ENCODE measurements at places on chromosomes 6 and 20. TPM values are rescaled to one million over a fixed set of nuclear protein-coding genes. Genes with fewer than 3 reads are reported as not detected.

PCSK2 gene
- 0.11 TPM for polyA plus RNA-seq

GTSF1L gene
- not detected for polyA plus RNA-seq

SLC13A3 gene
- polyA plus RNA-seq: 0.38 TPM

RSPH4A gene
- polyA plus RNA-seq: 0.23 TPM

TRIM40 gene
- not detected for polyA plus RNA-seq

MOG gene
- 0.19 TPM for polyA plus RNA-seq

STMND1 gene
- polyA plus RNA-seq: not detected

OTOR gene
- polyA plus RNA-seq: not detected

DNA sequence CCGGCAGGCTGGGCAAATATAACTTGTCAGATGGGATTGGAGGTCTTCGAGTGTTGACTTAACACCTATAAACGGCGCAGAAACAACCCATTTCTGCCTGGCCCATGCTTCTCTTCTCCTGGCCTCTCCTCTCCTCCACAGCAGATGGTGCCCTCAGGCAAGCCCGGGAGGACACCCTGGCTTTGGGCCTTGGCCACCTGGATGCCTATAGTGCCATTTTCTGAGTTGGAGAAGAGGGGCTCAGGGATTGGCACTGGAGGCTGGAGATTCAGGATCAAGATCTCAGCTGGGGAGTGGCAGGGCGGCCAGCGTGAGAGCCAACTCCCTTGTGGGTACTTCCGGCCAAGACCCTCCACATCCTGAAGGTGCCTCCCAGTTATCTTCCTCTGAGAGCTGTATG, 211.9 kb upstream of the PMEPA1 start:
- no peak for DNase-seq

GRCh38 chr6:165012183-165012582, 297.2 kb downstream of the C6orf118 start:
- no peak for DNase-seq

DNA sequence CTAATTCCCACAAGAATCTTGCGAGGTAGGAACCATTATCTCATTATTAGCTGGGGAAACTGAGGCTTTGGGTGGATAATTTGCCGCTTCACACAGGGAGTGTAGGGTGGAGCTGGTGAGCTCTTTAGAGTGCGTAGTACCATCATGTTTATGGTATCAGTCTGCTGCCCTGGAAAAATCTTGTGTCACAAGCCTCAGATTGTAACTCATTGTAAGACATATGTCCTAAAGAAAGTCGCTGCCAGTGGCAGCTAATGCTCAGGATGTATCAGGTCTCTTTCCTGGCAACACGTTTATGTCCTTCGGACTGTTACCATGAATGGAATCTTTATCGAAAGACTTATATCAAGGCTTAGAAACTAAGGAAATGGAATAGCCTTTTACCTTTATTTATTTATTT, 1.9 kb downstream of the ZFAND3 start:
- DNase-seq: no peak

- no peak for DNase-seq
Observed at GRCh38 chr6:61886608-61887259, 399.3 kb downstream of the KHDRBS2 start.

DNA sequence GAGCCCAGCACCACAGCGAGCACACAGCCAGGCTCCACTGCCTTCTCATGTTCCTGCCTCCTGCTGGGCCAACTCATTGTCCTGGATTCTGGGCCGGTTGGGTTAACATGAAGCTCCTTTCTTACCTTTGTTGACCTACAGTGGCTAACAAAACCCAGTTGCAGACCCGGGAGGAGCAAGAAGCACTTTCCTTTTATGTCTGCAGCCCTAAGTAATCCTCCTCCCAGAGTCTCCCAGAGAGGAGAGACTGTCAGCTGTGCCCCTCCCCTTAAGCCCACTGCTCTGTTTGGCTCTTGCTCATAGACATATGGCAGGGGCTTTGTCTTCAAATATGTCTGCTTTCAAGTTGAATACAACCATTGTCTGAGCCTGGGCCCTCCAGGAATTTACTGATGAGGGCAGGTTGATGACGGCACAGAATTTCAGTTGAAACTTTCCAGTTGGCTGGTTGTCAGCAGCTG, 55.2 kb downstream of the PSMB1 start:
- DNase-seq: no peak

DNA sequence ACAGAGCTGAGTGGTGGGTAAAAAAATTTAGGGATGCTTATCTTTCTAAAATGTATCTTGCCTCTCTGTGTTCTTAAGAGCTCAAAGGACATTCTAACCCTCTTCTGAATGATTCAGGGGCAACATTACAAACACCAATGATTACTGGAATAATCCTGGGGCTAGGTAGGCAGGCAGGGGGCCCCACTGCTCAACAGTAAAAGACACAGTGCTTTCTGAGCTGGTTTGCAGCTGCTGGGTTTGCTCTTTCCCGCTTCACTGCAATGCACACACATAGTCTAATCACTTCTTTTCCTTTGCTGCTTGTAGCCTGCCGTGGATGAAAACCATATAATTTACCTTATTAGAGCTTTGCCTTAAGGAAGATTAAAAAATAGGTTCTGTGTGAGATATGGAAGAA, 23.9 kb downstream of the CLDN20 start:
- DNase-seq: no peak

- DNase-seq: no peak
Observed at GRCh38 chr20:23222531-23223200, 127.9 kb upstream of the NXT1 start.

DNA sequence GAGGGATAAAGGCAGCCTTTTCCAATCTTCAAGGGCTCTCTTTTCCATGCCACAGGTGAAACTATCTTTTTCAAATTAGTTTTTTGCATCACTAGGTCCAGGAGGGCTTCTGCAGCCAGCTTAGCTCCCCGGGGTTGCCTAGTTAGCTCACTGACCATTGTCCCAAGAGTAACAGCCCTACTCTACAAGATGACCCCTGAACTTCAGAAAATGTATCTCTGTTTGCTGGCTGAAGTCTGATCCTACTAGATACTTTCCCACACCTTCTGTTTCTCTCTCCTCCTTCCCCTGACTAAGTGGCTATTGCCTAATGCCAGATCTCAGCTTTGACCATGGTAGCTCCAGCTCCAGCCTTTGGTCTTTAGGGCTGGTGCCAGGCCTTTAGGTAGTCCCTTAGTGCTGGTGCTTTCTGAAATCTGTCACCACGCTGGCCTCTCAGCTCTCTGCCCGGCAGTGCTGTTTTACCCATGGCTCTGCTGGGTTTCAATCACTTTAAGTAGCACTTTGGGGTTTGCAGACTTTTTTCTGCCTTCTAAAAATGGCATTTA, 255.1 kb downstream of the RNGTT start:
- no peak for DNase-seq

DNA sequence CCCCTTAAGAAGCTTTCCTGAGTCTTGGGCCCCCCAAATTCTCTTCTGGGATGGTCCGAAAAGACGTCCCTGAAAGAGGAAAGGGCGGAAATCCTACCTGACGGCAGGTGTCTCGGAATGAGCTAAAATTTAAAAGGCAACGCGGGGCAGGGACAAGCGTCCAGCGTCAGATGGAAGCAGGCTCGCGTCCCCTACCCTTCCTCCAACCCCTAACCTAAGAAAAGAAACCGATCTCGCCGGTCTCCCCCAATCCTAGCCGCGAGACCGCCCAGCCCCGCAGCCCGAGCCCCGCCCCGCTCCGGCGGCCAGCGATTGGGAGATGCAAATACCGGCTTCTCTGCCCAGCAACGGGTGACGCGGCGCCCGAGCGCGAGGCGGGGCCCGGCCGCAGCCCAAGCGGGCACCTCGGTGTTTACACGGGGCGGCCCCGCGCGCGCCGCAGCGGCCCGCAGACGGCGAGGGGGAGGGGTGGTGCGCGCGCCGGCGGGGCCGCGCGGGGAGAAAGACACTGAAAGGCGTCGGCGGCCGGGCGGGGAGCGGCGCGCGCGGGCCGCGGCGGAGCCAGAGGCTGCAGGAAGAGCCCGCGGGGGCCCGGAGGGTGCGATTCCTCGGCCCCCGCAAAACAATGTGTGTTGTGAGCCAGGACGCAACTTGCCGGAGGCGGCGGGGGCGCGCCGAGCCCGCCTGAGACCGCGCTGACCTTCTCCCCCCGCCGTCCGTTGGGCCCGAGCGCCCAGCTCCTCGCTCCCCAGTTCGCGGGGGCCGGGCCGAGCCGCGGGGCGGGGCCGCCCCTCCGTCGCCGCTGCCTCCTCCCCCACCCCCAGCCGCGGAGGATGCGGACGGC, at the start of gene SOX12:
SOX12 (plus strand) TSS at position 508 of the 844 bp plus-strand sequence. CDS start 373 bp downstream, outside the sequence.
- DNase-seq: peak; percentile 99

DNA sequence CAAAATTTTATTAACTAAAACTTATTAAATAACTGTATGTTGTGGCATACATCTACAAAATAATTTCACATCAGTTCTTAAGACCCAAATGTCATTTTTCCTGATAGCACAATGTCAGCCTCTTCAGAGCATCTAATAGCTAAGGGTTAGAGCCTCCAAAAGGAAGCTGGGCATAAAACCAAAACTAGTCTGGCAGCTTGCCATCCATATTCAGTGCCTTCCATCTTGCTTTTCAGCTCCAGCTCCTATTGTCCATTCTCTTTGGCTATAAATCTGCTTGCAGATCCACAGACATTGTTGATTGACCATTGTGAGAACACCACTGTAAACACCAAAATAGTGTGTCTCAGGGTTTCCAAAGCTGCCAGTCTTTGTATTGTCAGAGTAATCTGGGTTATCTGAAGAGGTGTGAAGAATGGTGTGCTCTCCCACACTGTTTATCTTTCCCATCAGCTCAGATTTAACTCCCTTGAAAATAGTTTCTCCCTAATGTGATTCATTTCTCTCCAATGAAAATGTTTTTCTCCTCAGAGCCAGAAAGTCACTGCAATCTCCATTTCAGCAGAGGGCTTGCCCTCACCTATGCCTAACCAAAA, 154.8 kb upstream of the KCNQ5 start:
- no peak for DNase-seq

GRCh38 chr20:20489054-20489453, 121.2 kb downstream of the INSM1 start:
- no peak for DNase-seq

GRCh38 chr6:113809826-113810225, 47.3 kb upstream of the MARCKS start:
- no peak for DNase-seq

DNA sequence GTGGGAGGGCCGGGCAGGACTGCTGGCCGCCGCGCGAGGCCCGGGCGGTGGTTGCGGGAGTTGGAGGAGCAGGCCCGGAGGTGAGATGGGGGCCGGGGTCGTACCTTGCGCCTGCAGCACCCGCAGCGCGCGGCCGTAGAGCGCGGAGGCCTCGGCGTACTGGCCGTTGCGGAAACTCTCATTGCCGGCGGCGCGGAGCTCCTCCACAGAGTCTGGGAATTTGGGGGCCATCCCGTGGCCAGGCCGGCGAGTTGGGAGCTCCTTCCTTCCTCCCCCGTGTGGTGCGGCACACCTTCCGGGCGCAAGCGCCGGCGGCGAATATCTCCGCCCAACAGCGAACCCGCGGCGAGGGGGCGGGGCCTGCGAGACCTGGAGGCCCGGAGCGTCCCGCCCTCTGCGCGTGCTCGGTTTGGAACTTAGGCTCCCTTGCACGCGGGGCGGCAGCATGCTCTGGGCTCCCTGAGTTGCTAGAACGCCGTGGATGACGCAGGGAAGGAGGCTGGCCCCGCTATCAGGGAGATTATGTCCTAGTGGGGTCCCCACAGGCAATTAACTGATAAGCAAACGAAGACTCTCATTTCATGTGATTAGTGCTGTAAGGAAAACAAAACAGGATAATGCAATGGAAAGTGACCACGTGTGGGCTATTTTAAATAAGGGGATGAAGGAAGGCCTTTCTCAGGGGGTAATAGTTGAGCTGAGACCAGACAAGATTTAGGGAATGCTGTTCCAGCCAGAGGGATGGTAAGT, at the start of gene TOMM34:
TOMM34 (minus strand) TSS at position 295 of the 750 bp plus-strand sequence; CDS start at position 231, 64 bp downstream.
- DNase-seq: peak; percentile 96

- no peak for DNase-seq
Observed at GRCh38 chr20:48850977-48851299, 23.1 kb upstream of the PREX1 start.

DNA sequence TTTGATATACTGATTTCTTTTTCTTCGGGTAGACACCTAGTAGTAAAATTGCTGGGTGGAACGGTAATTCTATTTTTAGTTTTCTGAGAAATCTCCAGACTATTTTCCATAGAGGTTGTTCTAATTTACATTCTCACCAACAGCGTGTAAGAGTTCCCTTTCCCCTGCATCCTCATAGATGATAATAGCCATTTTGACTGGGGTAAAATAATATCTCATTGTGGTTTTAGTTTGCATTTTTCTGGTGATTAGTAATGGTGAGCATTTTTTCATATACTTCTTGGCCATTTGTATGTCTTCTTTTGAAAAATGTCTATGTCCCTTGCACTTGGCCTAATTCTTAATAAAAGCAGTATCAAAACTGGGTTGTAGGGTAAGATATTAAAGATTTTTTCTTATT, 148.9 kb upstream of the SIM1 start:
- DNase-seq: no peak

DNA sequence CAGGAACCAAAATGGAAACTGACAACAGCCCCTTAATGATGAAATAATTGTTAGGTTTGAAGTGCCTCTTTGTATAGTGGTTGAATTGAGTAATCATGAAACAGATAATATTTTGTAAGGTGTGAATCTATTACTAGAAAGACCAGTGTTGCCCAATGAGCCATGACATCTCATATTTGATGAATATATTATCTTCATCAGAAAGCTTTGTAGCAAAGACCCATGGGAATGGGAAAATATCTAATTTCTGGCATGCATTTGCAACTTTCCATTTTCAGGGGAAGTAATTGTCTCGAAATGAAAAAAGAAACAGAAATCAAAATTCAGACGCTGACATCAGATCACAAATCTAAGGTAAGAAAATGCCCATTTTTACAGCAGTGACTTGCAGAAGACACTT, 57.3 kb upstream of the LAMP5 start:
- DNase-seq: no peak

DNA sequence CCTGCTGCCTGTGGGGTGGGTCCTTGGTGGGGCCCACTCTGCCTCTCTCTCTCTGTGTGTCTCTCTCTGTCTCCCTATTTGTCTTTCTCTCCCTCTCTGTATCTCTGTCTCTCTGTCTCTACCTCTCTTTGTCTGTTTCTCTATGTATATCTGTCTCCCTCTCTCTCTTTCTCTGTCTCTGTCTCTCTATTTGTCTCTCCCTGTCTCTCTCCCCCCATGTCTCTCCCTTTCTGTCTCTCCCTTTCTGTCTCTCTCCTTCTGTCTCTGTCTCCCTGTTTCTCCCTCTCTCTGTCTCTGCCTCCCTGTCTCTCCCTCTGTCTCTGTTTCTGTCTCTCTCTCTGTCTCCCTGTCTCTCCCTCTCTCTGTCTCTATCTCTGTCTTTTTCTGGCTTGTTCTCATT, 353.2 kb downstream of the CDH4 start:
- no peak for DNase-seq

- DNase-seq: no peak
Observed at GRCh38 chr20:43984587-43984986, 69.9 kb downstream of the TOX2 start.

- no peak for DNase-seq
Observed at GRCh38 chr20:20442466-20442865, 74.6 kb downstream of the INSM1 start.

DNA sequence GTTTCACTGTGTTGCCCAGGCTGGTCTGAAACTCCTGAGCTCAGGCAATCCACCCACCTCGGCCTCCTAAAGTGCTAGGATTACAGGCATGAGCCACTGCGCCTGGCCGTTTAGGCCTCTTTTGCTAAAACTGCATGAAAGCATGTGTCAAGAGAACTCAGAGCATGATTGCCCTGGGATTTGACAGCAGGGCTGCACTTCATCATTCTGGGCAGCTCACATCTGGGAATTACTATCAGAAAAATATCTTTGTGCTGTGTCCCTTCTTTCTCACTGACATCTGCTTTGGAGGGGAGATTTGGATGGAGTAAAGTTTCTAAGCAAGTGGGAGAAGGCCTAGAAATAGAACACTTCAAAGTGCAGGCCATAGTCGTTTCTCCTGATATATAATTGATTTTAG, 59.6 kb upstream of the EIF2S2 start:
- no peak for DNase-seq

- no peak for DNase-seq
Observed at GRCh38 chr20:38859070-38859690, 53.7 kb downstream of the PPP1R16B start.

Data from heart left ventricle (tissue), 16 donors.